ENCODE measurements at places on chromosomes 1 and 21.
A peak's percentile ranks its signal among the peaks of the same experiment; 100 is the strongest.

DNA sequence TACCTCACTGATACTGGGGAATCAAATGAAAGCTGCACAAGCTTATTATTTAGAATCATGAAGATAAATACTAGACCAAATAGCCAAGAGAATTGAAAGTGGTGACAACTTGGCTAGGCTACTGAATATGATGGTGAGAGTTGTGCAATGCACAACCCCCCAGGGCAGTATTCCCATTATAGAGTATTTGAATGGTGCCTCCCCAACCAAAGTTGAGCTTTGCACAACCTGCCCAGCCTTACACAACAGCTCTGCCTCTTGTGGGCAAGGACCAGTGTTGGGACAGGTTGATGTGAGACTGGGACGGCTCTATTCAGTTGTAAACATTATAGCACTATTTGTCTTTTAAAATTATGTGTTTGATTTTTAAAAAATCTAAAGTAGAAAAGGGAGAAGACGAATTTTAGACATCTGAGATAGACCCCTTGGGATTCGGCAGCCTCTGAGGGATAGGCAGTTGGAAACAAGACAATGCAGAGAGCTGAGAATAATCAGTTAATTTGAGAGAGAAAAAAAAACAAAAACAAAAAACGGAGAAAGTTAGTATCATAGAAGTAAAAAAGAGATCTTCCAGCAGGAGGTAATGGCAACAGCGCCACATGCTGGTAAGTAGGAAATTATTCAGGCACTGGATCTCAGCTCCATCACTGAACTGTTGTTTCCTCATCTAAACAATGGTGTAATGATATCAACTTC is 91.0 kb upstream of the KCNA3 start:
- DNase-seq = peak; percentile 31

- no peak for DNase-seq
These were observed 31.1 kb downstream of the TMEM50A start for GRCh38 chr1:25369241-25369640.

- no peak for DNase-seq
These were observed 85.7 kb downstream of the NENF start for GRCh38 chr1:212518188-212519054.

DNA sequence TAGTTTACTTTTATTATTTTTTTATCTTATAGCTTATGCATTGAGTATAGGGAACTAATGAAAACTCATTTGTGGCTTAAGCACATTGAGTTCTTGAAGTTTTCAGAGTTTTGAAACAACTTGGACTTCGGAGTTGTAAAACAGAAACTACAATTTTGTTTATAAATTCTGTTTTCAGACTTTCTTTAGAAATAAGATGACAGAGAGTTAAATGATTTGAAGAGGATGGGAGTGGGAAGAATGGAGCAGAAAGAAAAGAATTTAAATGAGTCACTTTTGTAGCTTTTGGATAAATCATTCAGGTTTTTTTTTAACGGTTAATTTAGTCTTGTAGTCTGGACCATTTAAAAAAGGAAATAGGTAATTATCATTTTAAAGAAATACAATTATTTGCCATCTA is 32.3 kb downstream of the INKA2 start:
- DNase-seq = no peak

- DNase-seq = no peak
These were observed 87.9 kb upstream of the HMCN1 start for GRCh38 chr1:185646202-185646683.

DNA sequence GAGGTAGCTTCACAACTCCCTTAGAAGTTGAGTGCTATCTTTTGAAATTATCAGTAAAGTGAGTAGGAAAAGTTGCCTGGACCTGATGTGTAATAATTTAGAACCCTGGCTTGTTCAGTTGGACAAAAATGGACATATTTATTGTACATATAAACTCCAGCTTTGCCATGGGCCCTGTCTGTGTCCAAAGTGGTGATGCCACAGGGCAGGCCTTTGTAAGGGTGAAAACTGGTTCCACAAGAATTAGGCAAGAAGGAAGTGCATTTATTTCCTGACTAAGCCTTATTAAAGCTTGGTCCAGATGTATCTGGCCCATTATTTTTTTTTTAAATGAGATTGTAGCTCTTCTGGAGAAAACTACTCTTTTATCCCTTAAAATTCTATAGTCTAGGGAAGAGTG is 47.9 kb downstream of the MACO1 start:
- DNase-seq = no peak

- no peak for DNase-seq
These were observed 6.3 kb downstream of the PTGFRN start for GRCh38 chr1:116916002-116916401.

DNA sequence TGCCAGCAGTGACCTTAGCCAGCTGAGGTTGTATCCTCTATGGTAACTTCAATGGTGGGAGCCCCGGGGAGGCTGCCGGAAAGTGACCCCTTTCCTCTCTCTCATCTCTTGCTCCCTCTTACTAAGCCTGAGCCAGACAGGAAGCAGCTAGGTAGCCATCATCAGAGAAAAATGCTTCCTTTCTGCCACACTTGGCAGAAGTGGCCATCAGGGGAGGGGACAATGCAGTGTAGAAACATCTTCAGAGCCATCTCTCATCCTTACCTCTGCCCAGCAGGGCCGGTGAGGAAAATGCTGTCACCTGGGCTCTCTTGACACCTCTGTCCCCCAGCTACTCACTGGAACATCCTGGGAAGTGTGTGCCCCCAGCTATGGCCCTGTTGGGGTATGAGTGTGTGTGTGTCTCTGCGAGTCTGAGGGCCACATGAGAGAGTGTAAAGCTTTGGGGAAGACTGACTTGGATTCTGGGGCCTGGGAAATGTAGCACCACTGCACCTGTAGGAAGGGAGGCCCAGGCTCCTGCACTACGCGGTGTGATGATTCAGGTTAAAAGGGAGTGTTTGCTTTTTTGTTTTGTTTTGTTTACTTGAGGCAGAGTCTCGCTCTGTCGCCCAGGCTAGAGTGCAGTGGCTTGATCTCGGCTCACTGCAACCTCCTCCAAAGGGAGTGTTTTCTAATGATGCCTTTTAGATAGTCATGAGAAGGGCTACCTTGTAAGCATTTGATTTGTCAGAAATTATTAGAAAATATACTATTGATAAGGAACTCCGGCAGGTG is 48.7 kb upstream of the CNTN2 start:
- DNase-seq = no peak

- DNase-seq = no peak
These were observed 2.5 kb upstream of the ARL8A start for GRCh38 chr1:202146993-202147392.

DNA sequence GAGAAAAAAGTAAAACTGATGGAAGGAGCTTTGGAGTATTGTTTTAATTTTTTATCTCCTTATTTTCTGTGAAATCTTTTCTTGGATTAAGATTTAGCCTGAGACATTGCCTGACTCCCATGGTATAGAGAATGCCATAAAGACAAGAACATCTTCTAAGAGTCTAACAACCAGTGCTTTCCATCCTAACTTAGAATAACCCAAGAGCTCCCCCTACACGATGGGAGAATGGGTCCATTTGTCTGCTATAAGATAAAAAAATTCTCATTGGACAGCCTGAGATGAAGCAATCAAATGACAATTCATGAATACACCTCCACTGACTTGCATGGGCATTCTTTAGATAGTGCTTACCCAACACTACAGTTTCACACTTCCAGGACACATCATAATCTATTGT is 478.1 kb downstream of the TTLL7 start:
- no peak for DNase-seq

- DNase-seq = no peak
These were observed 6.4 kb downstream of the TTC22 start for GRCh38 chr1:54794451-54795355.

DNA sequence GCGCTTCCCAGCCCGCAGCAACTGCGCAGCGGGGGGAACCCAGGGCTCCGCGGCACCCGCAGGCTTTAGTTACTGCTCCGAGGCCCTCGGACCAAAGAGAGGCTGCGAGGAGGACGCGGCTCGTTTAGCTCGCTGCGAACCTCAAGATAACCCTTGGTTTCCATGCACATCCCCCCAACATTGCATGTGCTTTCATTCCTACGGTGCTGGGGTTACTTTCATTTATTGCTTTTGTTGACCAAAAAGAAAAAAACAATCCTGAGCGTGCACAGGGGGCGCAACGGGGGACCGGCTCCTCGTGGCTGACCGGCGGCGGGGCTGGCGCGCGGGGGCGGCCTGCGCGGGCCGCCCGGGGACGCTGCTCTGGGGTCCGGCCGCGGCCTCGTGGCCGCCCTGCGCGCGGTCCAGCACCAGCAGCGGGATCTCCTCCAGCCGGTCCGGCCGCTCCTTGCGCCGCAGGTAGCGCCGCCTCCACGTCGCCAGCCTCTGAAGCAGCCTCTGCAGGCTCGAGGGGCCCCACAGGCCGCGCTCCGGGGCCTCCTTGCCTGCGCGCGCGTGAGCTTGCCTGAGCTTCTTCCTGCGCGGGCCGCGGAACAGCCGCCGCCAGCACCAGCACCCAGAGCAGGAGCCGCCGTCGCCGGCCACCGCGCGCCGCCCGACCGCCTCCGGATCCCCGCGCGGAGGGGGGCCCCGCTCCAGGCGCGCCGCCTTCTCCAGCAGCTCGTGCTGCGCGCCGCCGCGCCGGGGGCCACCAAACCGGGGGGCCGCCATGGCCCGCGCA is 77.4 kb downstream of the DESI2 start:
- DNase-seq = no peak

DNA sequence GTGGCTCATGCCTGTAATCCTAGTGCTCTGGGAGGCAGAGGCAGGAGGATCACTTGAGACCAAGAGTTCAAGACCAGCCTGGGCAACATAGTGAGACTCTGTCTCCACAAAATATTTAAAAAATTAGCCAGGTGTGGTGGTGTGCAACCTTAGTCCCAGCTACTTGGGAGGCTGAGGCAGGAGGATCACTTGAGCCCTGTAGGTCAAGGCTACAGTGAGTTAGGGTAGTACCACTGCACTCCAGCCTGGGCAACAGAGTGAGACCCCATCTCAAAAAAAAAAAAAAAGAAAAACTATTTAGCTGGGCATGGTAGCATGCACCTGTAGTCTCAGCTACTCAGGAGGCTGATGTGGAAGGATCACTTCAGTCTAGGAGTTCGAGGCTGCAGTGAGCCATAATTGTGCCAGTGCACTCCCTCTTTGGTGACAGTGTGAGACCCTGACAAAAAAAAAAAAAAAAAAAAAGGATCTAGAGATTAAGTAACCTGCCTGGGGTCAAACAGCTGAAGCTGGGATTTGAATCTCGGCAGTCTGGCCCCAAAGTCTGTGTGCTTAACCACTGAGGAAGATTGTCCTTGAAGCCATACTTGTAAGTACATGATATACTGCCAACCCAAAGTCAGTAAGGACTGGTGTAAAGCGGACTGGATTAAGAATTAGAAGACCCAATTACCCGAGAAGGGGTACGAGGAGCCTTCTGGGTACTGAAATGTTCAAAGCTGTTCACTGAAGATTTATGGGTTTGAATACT is 31.8 kb downstream of the LRRN2 start:
- no peak for DNase-seq

DNA sequence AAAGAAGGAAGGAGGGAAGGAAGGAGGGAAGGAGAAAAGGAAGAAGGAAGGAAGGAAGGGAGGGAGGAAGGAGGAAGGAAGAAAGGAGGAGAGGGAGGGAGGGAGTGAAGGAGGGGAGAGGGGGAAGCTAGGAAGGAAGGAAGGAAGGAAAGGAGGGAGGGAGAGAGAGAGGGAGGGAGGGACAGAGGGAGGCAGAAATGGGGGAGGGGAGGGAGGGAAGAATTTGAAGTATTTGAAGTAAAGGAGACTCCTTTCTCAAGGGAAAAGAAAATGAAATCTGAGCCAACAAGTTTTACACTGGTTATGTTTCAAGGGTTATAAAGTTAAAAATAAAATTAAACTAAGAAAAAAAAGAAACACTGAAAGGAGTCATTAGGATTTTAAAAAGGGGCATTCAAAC is 431.4 kb downstream of the BRINP3 start:
- no peak for DNase-seq

DNA sequence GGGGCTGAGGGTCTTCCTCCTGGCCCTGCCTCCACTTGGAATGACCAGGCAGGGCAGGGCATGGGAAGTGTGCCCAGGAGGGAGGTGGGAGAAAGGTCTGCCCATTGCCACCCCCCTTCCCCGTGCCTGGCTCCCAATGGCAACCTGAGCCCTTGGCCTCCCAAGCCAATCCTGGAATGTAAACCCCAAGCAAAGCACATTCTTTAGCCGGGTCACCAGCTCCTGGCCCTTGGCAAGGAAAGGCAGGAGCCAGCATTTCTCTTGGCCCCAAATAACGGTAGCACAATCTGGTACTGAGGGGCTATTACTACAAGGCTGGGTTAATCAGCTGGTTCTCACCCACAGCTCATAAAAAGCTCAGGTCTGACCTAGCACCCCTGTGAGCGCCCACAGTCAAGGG is 6.9 kb upstream of the NUAK2 start:
- no peak for DNase-seq

GRCh38 chr1:188317894-188318293 is 1489.1 kb downstream of the PLA2G4A start:
- DNase-seq = no peak

- DNase-seq = no peak
These were observed 308.2 kb downstream of the BRINP3 start for GRCh38 chr1:190169311-190170067.

DNA sequence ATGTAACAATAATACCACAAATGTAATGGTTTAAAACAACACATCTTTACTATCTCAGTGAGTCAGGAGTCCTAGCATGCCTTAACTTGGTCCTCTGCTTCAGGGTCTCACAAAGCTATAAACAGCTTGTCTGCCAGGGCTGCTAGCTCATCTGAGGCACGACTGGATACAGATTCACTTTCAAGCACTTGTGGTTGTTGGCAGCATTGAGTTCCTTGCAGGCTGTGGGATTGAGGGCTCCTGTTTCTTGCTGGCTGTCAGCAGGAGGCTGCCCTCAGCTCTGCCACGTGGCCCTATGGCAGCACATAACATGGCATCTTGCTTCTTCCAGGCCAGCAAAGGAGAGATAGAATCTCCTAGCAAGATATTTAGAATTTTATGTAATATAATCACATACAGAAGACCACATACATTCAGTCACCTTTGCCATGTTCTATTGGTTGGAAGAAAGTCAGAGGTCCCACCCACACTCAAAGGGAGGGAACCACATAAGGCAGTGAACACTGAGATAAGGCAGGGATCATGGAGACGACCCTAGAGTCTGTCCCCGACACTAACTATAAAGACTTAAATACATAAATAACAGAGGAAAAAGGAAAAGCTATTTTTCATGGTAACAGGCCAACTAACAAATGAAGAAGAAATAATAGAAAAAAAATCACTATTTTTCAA is 18.9 kb upstream of the IPP start:
- DNase-seq = no peak

DNA sequence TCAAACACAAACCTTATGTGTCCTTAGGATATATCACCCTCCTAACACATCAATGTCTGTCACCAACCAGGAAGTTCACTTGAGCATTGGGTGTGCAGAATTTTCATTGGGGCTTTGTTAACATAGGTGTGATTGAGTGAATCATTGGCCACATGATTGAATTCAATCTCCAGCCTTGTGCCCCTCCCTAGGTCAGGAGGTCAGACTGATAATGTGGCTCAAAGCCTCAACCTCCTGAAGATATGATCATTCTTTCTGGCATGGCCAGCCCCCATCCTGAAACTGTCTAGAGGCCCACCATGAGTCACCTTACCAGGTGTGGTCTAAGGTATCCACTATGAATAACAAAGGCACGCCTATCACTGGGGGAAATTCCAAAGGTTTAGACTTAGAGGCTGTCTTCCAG is 90.1 kb downstream of the PKN2 start:
- no peak for DNase-seq

Measured in activated CD4-positive, CD25-positive, alpha-beta regulatory T cell treated with anti-CD3 and anti-CD28 coated beads, Interleukin-2, amount 50 U/mL, for 16 hours (primary cell).